Cardiac fibroblast (primary cell): ENCODE measurements at places on chromosomes 3 and 15.
A peak's percentile ranks its signal among the peaks of the same experiment; 100 is the strongest.

DNA sequence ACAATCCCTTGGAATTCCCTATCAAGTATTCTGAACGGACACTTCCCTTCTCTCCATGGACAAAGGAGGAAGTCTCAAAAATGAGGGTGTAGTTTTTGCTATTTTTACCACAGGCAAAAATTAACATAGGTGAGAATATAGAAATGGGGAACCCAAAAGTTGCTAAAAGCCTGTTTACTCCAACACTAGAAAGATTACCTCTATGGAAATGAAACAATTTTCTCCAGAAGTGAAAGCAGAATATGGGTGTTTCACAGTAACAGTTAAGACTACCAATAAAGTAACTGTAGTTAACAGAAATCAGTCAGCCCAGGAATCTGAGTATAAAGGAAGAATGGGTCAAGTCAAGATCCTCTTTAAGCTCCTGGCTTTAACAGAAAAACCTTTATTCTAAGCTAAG lies 9.3 kb downstream of the TRA2B start:
- DNase-seq, result no peak

DNA sequence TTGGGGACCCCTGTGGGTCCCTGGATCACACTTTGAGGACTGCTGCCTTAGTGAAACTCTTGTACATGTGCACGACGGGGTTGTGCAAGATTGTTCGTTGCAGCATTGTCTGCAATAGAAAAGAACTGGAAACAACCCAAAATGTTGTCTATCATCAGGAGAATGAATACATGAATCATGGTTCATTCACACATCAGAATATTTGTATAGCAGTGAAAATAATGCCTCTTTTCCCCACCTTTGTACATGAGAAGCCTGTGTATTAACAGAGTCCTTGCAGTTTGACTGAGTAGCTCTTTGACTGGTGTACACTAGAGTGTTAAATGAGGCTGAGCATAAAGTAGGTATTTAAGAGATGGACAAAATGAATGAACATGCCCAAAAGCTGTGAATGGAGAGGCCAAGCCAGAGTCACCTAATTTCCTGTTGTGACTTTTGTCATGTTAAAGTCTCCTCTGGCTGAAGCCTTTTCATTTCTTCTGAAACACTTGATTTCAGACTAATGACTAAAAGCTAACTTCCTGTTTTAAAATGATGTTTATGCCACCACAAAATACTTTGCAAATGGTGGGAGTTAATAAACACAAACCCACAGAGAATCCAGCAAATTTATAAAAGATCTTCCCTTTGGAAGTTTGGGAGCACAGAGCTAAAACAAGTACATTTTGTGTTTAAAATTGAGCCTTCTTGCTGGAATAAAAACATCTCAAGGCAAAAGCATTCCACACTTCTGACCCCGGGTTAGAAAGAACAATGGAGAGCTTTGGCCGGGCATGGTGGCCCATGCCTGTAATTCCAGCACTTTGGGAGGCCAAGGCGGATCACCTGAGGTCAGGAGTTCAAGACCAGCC lies 20.6 kb upstream of the USP3 start:
- peak; percentile 80 for DNase-seq

- no peak for DNase-seq
Observed at GRCh38 chr3:129950318-129951046, 24.0 kb upstream of the TRH start.

DNA sequence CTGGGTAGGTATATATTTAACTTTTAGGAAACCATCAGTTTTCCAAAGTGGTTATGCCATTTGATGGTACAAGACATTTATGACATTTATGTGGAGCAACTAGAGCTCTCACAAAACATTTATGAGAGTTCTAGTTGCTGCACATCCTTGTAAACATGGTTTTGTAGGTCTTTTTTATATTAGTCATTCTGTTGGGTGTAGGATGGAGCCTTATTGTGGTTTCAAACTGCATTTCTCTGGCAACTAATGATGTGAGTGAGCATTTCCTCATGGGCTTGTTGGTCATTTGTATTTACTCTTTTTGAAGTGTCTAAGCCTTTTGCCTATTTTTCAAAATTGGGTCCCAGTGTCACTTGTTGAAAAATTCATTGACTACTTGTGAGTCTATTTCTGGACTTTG lies 45.7 kb upstream of the MGLL start:
- DNase-seq, result peak; percentile 66

- DNase-seq, result no peak
Observed at GRCh38 chr15:62698646-62699045, 343.9 kb upstream of the TPM1 start.

GRCh38 chr3:9955067-9955502 lies 2.9 kb upstream of the PRRT3 start:
- peak; percentile 32 for DNase-seq
